Activated naive CD4-positive, alpha-beta T cell treated with anti-CD3 and anti-CD28 coated beads for 36 hours (primary cell): ENCODE measurements at places on chromosomes 3 and 15.

DNA sequence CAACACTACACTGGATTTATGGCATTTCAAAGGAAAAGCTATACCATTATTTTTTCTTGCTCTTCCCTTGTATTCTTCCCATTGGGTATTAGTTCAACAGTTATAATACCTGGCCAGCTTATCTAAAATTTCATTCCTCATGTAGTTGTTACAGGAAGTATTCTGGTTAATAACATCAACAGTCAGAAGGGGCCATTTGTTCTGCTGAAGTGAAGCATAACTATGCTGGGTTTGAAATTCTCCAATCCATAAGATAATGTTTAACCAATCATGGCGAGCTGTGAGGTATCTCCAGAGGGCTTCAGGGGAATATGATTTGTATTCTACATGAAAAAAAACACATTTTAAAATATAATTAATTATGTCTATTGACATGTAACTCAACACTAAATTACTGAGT is 43.4 kb downstream of the SPG11 start:
- no peak for DNase-seq

- DNase-seq, result no peak
Measured at GRCh38 chr3:30269751-30270445, 336.5 kb upstream of the TGFBR2 start.

GRCh38 chr3:129046732-129047552 is 13.6 kb upstream of the GP9 start:
- no peak for DNase-seq

GRCh38 chr15:41659855-41660234 is 360 bp upstream of the MGA start:
- DNase-seq, result no peak

DNA sequence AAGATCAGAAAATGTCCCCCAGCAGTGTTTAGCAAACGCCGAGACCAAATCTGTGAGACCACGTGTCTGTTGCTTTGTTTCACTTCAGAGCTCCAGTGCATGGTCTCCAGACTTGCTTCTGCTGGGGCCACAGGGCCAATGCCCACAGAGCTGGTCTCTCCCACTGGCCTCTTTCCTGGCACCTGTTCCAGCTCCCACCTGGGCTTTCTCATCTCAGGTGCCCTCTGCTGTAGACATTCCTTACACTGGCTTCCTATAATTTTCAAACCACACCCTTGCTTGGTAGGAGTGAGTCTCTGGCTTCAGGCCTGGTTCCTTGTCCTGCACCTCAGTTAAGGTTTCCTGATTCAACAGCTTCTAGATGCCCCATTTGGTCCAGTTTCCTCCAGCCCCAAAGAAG is 243.1 kb downstream of the ADAMTS17 start:
- no peak for DNase-seq

- no peak for DNase-seq
Measured at GRCh38 chr3:102979682-102980354, 545.0 kb downstream of the ZPLD1 start.

DNA sequence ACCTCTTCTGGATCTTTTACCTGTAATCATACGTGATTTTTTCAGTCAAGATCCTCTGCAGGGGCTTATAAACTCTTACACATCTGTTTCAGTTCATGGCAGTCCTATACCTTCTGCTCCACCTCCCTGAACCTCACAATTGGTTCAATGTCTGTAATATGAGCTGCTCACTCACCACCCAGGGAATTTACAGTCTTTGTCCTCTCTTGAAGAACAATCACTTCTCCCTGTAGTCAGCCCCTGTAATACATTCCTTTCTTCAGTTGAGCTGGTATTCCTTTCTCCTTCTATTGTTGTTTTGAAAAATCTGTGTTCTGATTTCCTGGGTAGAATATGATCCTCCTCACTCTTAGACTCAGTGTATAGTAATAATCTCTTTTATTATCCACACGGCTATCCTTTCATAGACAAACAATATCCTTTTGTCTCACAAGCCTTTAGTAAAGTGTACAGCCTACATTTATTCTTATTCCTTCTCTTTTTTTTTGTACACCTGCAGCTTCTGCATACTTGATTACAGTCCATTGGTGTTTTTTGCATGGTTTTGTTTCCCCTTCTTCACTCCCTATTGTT is 101.8 kb downstream of the NECTIN3 start:
- no peak for DNase-seq

GRCh38 chr15:80744826-80745225 is 34.3 kb upstream of the CEMIP start:
- DNase-seq, result no peak

- no peak for DNase-seq
Measured at GRCh38 chr15:31162721-31163510, 61.4 kb upstream of the TRPM1 start.

DNA sequence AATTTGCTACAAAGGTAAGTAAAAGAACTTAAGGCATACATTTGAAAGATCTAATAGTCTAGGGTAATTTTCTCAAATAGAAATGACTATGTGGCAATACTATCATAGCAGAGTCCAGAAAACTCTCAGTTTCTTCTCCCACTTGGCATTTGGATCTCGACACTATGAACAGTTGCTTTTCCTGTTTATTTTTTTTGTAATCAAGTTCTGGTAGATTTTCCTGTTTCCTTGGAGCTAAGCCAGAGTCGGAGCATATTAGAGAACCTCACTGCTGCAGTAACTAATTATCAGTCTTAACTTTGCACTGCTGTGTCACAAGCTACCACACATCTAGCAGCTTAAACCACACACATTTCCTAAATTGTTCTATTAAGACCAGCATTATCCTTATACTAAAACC is 44.9 kb upstream of the ZNF385D start:
- no peak for DNase-seq

DNA sequence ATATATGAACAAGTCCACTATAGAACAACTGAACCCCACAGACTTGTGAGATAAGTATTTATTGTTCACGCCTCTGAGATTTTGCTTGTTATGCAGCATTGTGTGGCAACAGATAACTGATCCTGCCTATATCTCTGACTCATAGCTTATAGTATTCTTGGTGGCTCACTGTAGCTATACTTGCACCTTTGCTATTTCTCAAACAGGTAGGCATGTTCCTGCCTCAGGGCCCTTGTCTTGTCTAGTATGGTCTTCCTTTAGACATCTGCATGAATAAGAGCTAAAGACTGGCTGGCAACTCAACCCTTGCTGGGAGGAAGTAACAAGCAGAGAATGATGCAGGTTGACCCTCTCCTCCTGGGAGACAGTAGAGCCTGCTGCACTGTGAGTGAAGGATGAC is 256.1 kb downstream of the CHST2 start:
- no peak for DNase-seq

- DNase-seq, result no peak
Measured at GRCh38 chr3:128081846-128082245, 29.6 kb downstream of the SEC61A1 start.

GRCh38 chr3:168616915-168617314 is 521.2 kb upstream of the GOLIM4 start:
- DNase-seq, result no peak

GRCh38 chr15:44712346-44713005 is 1.2 kb downstream of the B2M start:
- peak; percentile 77 for DNase-seq

GRCh38 chr3:50204804-50205412 is at the start of gene SLC38A3:
SLC38A3 (plus strand) TSS chr3:50205271; CDS start chr3:50214200, 8,929 bp downstream.
- DNase-seq, result no peak

DNA sequence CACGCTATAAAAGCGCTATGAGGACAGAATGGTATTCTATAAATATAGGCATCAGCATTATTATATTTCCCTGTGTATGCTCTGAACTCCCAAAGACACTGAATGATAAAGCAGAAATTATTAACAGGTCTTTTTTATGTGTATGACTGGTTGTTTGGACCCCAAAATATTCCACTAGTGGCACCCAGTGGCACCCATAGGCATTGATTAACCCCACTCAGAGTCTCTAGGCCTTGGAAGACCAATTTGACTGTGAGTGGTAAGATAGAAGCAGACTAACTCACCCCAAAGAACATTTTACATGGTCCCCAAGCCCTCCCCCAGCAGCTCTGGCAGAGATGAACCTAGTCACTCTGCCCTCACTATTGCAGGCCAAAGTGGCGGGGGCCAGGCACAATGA is 45.4 kb upstream of the UBE2E1 start:
- peak; percentile 8 for DNase-seq

GRCh38 chr3:144524531-144524930 is 552.9 kb downstream of the DIPK2A start:
- no peak for DNase-seq

DNA sequence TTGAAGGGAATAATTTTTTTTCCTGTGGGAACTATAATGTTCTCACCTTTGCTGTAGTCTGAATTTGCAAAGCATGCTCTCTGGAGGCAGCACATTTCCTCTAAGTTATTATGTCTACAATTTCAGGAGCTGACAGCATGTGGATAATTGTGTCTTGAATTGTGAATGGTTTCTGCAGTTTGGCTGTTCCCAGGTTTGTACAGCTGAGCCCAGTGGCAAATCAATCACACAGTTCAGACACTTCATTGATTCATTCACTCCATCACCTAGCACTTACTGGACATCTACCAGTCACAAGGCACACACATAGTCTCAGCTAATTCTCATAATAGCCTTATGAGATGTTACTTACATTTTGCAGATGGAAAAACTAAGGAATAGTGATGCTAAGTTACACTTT is 219.0 kb upstream of the ROPN1 start:
- no peak for DNase-seq

- DNase-seq, result no peak
Measured at GRCh38 chr15:62925875-62926274, 116.7 kb upstream of the TPM1 start.

GRCh38 chr3:55118451-55118850 is 190.6 kb upstream of the LRTM1 start:
- no peak for DNase-seq

DNA sequence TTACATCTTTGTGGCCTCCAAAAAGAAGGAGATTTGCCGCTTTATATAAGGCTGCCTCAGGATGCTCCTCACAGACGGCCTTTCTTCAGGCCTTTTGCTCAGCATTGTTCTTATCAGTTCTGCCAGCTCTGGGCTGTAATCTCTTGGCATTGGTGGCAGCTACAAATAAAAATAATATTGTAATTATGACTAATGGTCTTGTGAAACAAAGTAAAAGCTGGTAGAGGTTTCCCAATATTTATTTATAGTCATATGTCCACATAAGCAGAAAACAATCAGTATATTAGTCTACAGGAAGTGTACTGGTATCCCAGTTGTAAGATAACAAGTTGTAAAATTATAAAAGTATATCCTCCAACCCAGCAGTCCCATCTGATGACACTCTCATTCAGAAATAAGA is 7.3 kb downstream of the NEK4 start:
- no peak for DNase-seq

DNA sequence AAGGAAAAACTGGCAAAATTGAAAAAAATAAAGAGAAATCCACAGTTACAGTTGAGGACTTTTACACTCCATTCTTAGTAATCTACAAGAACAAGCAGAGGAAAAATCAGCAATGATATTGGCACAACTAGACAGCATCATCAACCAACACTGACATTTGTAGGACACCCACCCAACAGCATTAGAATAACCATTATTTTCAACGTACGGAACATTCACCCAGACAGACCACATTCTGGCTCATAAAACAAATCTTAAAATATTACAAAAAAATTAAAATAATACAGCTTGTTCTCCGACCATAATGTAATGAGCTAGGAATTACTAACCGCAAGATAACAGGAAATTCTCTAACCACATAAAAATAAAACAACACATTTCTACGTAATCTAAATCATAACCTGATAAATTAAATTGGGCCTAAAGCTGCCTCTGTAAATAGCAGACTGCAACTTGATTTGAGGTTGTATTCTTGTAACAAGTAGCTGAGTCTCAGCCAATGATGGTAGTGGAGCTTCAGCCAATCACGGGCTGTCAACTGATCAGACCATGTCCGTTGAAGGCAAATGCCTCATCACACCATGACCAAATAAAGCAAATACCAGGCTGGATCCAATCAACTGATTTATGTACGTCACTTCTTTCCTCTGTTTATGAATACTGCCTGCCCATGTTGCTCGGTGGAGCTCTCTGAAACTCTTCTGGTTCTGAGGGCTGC is 9.2 kb downstream of the PLSCR4 start:
- no peak for DNase-seq

- peak; percentile 46 for DNase-seq
Measured at GRCh38 chr3:81581966-81582599, 179.4 kb downstream of the GBE1 start.

GRCh38 chr15:93018574-93018973 is 70.4 kb downstream of the RGMA start:
- DNase-seq, result no peak

GRCh38 chr15:82966671-82967071 is 14.2 kb upstream of the HOMER2 start:
- DNase-seq, result peak; percentile 17

GRCh38 chr3:197367081-197367780 is 68.8 kb upstream of the DLG1 start:
- no peak for DNase-seq

DNA sequence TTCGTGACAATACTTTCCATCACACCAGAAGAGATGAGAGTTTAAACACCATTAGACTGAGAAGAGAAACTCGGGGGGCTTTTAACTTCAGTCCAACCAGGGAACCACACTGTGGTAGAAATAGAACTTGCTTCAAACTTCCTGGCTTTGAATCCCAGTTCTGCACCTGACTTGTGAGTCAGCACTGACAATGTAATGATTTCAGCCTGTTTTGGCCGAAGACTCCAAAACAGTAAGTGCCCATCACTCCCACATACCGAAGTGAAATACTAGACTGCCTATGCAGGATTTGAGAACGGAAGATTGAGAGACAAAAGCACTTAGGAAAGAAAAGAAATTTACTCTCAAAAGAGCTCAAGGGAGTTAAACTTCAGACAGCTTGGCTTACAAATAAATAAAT is 27.0 kb downstream of the C2CD4B start:
- no peak for DNase-seq

GRCh38 chr15:81685237-81685636 is 311.2 kb upstream of the TMC3 start:
- no peak for DNase-seq
